Smooth muscle cell of the coronary artery (primary cell): ENCODE measurements at places on chromosomes 12 and 14. TPM values are rescaled to one million over a fixed set of nuclear protein-coding genes. Genes with fewer than 3 reads are reported as not detected.

The P2RX7 gene
- total RNA-seq = under 0.01 and 5.4 TPM in 2 replicates

The CCDC196 gene
- not detected in 2 replicates for total RNA-seq

The VDR gene
- total RNA-seq = 4.2 and 15.8 TPM in 2 replicates

The TAS2R31 gene
- total RNA-seq = 1.2 and 2.3 TPM in 2 replicates

The SYNE3 gene
- 2.1 and 19.2 TPM in 2 replicates for total RNA-seq

The TPPP2 gene
- total RNA-seq = not detected in 2 replicates

The DAZAP2 gene
- total RNA-seq = 40.5 and 51.3 TPM in 2 replicates

The TMPRSS12 gene
- total RNA-seq = not detected in 2 replicates

The NOC4L gene
- 3.7 and 7.8 TPM in 2 replicates for total RNA-seq

The MIP gene
- total RNA-seq = not detected in 2 replicates

The TRHDE gene
- 0.38 TPM in 1 of 2 replicates, not detected in the other for total RNA-seq

The CCDC184 gene
- 0.30 and 0.35 TPM in 2 replicates for total RNA-seq

The HCAR3 gene
- not detected in 2 replicates for total RNA-seq

The KRT7 gene
- total RNA-seq = 5.4 and 533 TPM in 2 replicates

The NEMP1 gene
- 3.5 and 4.4 TPM in 2 replicates for total RNA-seq

The ITGA7 gene
- 3.8 and 72.7 TPM in 2 replicates for total RNA-seq

The RNFT2 gene
- total RNA-seq = 0.35 and 4.2 TPM in 2 replicates

The DENND5B gene
- 4.2 and 8.4 TPM in 2 replicates for total RNA-seq

The SMCO2 gene
- 0.08 TPM in 1 of 2 replicates, not detected in the other for total RNA-seq

The POMT2 gene
- 8.6 and 10.1 TPM in 2 replicates for total RNA-seq

The TMTC1 gene
- 1.7 and 115 TPM in 2 replicates for total RNA-seq

The LAG3 gene
- 0.15 TPM in 1 of 2 replicates, not detected in the other for total RNA-seq

The UNC79 gene
- 0.12 and 0.15 TPM in 2 replicates for total RNA-seq

The BCL11B gene
- under 0.01 and 0.08 TPM in 2 replicates for total RNA-seq

The R3HDM2 gene
- 5.7 and 6.4 TPM in 2 replicates for total RNA-seq

The SRGAP1 gene
- total RNA-seq = 2.6 and 26.2 TPM in 2 replicates

The LTA4H gene
- 59.3 and 76.7 TPM in 2 replicates for total RNA-seq

The GPR65 gene
- total RNA-seq = 0.12 and 0.15 TPM in 2 replicates

The GPR68 gene
- 7.1 and 15.6 TPM in 2 replicates for total RNA-seq

The FAM186B gene
- total RNA-seq = 0.12 and 0.23 TPM in 2 replicates

The AICDA gene
- total RNA-seq = 0.08 TPM in 1 of 2 replicates, not detected in the other

The DCAF11 gene
- 59.1 and 62.1 TPM in 2 replicates for total RNA-seq

The CDKN1B gene
- total RNA-seq = 16.1 and 39.6 TPM in 2 replicates

The ANO2 gene
- 0.82 TPM in 1 of 2 replicates, not detected in the other for total RNA-seq

The PRH2 gene
- not detected in 2 replicates for total RNA-seq

The PRB2 gene
- not detected in 2 replicates for total RNA-seq

The BRMS1L gene
- 2.6 and 3.0 TPM in 2 replicates for total RNA-seq

The KLRC4 gene
- total RNA-seq = not detected in 2 replicates

The WNT1 gene
- total RNA-seq = not detected in 2 replicates

The SIX1 gene
- 0.45 and 1.1 TPM in 2 replicates for total RNA-seq

The MYO1A gene
- 0.12 and 0.30 TPM in 2 replicates for total RNA-seq

The IFI27L1 gene
- total RNA-seq = 17.4 and 40.3 TPM in 2 replicates

The COX6A1 gene
- 546 and 838 TPM in 2 replicates for total RNA-seq

The HNF1A gene
- total RNA-seq = not detected in 2 replicates

The SMIM41 gene
- 0.12 and 0.15 TPM in 2 replicates for total RNA-seq

The SLC16A7 gene
- total RNA-seq = 11.7 and 46.5 TPM in 2 replicates
